ENCODE measurements at places on chromosomes 11 and 22. TPM values are rescaled to one million over a fixed set of nuclear protein-coding genes. Genes with fewer than 3 reads are reported as not detected.

DNA sequence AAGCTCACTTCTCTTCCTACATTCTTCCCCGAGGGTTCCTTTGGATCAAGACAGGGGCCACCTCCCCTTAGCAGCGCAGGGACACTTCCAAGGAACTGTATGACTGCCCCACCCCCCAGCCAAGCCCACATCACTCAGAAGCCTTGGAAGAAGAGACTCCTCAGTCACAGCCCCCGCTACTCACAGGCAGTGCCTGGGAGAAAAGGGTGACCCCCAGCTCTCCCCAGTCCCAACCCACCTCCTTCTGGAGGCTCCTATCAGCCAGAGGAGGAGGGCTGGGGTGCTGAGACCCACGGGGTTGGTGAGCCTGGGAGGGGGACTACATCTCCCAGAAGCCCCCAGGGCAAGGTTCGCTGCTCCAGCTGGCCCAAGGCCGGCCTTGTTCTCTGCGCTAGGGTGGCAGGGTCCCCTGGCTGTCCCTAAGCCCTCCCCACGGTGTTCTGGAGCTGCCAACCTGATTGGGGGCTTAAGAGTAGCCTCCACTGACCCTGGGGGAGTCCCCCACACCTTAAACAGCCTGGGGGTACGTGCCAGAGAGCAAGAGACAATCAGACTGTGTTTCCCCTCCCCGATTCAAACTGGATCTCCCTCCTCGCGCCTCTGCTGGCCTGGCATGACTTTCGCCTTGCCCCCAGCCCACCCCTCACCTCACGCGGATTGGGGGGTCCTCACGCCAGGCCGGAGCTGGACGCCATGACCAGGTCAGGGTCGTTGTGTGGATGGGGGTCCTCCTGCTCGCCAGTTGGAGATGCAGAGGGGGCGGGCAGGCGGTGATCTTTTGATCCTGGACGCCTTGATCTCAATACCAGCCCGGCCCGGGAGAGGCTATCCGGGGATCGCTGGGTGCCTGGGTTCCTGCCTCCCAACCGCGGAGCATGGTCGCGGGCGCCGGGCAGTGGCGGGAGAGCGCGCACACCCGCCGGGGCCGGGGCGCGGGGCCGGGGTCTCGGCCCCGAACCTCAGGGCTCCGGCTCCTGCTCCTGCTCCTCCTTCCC is 838 bp downstream of the BCL9L start:
- H3K27ac ChIP-seq, result peak overlapping the region; percentile 90
- peak; percentile 45 for DNase-seq
- H3K36me3 ChIP-seq, result peaks cover 9% of the 10 kb centered on the region
- H3K4me3 ChIP-seq, result peak overlapping the region; percentile 92
- H3K4me1 ChIP-seq, result peaks cover 33% of the 10 kb centered on the region

TRIM51 gene
- total RNA-seq, result not detected

DNA sequence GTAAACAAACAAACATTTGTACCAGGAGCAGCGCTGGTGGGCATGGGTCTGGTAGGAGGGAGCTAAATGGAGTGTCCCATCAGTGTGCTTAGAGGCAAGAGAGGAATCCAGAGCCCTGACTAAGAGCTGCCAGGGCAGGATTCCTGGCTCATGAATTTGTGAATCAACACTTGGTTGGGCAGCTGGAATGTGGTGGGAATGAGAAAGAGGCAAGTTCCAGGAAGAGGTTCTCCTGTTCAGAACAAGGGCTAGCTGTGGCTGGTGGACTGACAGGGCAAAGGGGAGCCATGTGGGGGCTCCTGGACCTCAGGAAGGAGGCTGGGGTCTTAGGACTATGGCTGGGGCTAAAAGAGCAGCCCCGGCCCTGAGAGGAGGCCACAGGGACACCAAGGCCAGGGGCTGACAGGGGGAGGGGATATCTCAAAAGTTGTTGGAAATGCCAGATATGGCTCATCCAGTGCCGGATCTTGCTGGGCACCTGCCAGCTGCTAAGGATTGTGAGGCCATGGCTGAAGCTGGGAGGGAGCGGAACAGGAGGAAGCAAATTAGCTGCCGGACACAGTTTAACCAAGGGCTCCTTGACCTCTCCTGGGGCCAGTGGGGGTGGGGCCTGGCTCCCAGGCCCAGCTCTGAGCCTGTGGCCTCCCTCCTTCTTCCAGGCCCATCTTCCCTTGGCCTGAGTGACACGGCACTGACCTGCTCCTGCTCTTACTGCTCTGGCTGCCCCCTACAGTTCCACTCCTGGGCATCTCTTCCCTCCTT is 14.6 kb upstream of the P2RY6 start:
- H3K4me1 ChIP-seq, result peaks cover 8% of the 10 kb centered on the region
- H3K27ac ChIP-seq, result peak overlapping the region; percentile 40
- peak; percentile 65 for DNase-seq

MN1 gene
- 3.9 TPM for total RNA-seq

COX8A gene
- total RNA-seq, result 461 TPM

- H3K4me1 ChIP-seq, result peaks cover 50% of the 10 kb centered on the region
- peak overlapping the region; percentile 76 for H3K27ac ChIP-seq
- H3K27me3 ChIP-seq, result no peaks in the 10 kb centered on the region
These were observed 57.5 kb upstream of the PLET1 start for GRCh38 chr11:112318184-112318591.

L3MBTL2 gene
- total RNA-seq, result 28.7 TPM
